ENCODE measurements at places on chromosomes 5 and 9.

- DNase-seq, result peak; percentile 76
Observed at GRCh38 chr9:34651876-34652601, at the start of gene IL11RA. IL11RA (plus strand) TSS chr9:34652185; CDS start chr9:34655218, 3,033 bp downstream.

- no peak for DNase-seq
Observed at GRCh38 chr9:127772603-127773002, 5.9 kb downstream of the SH2D3C start.

- DNase-seq, result no peak
Observed at GRCh38 chr9:26324786-26325443, 567.7 kb downstream of the CAAP1 start.

- DNase-seq, result no peak
Observed at GRCh38 chr9:109252291-109252690, 68.6 kb downstream of the EPB41L4B start.

DNA sequence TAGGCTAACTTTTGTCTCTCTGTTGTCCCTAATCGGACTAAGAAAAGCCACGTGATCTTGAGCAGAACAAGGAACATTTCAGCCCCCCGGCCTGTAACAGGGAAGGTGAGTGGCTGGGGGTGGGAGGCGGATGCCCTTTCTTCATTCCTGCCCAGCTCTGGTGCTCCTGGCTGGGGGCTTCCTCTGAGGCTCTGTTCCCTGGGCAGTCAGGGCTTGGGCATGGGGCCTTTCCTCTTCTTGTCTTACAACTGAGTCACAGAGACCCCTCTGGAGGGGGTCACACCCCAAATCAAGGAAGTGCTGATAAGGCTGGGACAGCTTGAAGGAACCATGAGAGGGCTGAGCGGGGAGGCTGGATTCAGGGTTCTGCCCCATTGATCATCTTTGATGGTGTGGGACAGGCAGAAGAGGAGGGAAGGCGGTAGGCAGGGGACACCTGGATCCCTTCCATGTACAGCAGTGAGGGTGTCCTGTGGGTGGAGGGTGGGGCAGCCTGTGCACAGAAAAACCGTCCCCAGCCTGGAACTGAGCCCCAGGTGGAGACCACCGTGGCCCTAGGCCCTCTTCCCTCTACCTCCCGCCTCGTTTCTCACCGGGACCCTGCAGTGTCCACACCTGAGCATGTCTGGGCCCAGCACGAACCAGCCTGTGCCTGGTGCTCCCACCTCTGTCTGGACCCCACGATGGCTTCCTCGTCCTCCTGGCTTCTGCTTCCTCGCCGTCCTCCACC lies 257.7 kb upstream of the IRX1 start:
- DNase-seq, result no peak

DNA sequence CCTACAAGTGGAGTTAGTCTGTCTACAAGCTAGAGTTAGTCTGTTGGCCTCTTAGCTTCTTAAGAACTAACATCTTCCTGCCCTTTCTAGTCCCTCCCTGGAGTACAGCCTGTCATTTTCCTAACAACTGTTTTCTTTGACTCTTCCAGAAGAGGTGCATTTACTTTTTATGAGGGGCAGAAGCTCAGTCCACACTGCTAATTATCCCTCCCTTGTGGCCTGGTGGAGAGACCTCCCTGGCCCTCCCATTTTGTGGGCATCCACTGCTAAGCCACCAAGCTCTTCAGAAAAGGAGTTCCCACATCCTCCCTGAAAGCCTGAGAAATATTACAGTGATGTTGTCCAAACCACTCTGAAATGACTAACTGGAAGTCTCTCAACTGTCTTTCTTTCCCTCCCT lies 8.0 kb downstream of the MAP1B start:
- DNase-seq, result no peak

DNA sequence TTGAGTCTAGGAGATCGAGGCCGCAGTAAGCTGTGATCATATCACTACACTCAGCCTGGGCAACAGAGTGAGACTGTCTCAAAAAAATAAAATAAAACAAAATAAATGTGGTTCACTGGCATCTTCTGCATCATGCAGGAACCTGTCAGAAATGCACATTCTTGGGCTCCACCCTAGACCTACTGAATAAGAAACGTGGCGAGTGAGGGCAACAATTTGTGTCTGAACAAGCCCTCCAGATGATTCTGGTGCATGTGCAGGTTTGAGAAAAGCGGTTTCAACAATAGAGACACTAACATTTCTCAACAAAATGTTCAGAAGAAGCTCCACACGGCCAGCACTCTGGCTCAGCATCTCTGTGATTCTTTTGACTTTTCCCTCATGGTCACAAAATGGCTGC lies 42.8 kb upstream of the CPEB4 start:
- DNase-seq, result no peak

GRCh38 chr5:155540000-155540595 lies 526.5 kb downstream of the KIF4B start:
- DNase-seq, result no peak

GRCh38 chr5:126988021-126988569 lies 42.3 kb downstream of the MARCHF3 start:
- DNase-seq, result no peak

GRCh38 chr9:112439825-112440224 lies 46.8 kb upstream of the KIAA1958 start:
- no peak for DNase-seq

DNA sequence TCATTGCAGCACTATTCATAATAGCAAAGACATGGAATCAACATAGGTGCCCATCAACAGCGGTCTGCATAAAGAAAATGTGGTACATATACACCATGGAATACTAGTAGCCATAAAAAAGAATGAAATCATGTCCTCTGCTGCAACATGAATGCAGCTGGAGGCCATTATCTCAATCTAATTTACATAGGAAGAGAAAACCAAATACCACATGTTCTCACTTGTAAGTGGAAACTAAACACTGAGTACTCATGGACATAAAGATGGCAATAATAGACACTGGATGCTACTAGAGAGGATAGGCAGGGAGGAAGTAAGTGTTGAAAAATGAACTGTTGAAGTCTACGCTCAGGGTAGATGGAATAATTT lies 203.9 kb upstream of the CDH9 start:
- DNase-seq, result no peak

GRCh38 chr5:124537107-124537506 lies 209.3 kb downstream of the ZNF608 start:
- DNase-seq, result no peak

- no peak for DNase-seq
Observed at GRCh38 chr9:21153336-21154017, 11.8 kb upstream of the IFNW1 start.

DNA sequence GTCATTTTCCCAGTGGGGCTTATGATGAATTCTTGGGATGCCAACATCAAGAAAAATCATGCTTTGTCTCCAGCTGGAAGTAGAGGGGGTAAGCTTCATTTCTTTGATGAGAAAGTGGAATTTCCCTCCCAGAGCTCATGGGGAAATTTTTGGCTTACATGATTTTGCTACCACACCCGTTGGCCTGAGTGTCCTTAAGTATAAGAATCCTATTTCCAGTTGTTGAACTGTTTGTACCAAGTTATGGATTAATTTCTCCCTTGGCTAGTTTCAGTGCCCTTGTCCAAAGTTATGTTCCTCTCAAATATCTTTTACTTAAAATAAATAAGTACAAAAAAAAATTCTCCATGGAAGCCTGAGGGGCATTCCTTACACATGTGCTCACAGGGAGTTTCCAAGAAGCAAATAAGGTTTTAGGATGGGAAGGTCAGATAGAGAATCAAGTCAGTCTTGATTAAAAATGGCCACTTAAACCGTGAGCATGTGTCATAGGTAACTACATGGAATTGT lies 82.3 kb downstream of the PTCD2 start:
- DNase-seq, result no peak

DNA sequence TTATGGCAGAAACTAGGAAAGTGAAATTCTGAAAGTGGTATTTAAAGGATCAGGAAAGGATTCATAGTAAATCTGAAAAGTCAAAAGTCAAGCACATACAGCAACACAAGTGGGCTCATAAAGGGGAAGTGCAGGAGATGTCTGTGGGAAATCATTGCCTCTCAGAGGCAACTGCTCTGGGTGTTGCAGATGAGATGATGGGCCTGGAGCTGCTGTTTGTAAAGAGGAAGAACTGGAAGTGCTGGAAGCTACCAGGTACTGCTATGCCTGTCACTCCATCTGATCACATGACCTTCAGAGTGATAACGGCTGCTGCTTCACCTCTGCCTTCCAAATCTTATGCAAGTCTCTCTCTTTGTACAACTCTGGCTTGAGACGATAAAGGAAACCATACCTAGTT lies 55.9 kb downstream of the ADRB2 start:
- DNase-seq, result no peak

- DNase-seq, result no peak
Observed at GRCh38 chr5:151151263-151151660, 6.3 kb downstream of the ANXA6 start.

DNA sequence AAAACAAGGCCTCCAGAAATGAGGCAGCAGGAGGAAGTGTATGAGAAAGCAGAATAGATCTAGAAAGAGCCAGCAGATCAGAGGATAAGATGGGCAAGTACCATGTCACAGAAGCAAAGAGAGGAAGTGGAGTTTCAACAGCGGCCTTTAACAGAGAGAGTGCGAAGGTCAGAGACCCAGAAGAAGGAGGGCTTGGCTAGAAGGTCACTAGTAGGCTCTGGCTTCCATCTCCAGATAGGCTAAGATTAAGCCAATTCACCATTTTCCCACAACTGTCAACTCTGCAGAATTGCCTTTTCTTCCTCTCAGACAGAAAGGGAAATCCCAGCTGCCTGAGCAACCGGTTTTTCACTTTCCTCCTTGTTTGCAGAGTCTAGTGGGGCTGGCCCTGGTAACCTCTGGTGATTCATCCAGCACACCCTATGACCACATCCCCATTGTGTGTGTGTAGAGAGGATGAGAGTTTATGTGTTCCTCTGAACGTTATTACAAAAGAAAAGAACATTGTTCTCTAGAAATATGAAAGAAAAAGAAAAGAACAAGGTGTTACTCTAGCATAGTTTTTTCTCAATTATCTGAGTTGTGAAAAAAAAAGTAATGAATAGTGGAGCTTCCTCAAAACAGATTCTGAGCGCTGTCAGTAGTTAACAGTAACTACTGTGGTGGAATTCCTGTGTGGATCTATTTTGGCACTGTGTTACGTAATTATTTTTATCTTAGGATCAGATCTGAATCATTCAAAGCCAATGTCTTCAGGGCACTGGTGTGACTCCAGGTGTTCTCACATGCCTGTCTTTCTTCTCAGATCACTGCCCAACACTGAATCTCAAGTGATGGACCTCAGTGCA lies 220.4 kb downstream of the ARRDC3 start:
- peak; percentile 95 for DNase-seq

- no peak for DNase-seq
Observed at GRCh38 chr9:89731262-89732182, 126.7 kb downstream of the GADD45G start.

- DNase-seq, result no peak
Observed at GRCh38 chr5:146301626-146302025, 37.0 kb upstream of the POU4F3 start.

GRCh38 chr5:135598691-135599395 lies 20.1 kb upstream of the CXCL14 start:
- DNase-seq, result no peak

- no peak for DNase-seq
Observed at GRCh38 chr5:29811914-29812679, 1381.4 kb upstream of the CDH6 start.

DNA sequence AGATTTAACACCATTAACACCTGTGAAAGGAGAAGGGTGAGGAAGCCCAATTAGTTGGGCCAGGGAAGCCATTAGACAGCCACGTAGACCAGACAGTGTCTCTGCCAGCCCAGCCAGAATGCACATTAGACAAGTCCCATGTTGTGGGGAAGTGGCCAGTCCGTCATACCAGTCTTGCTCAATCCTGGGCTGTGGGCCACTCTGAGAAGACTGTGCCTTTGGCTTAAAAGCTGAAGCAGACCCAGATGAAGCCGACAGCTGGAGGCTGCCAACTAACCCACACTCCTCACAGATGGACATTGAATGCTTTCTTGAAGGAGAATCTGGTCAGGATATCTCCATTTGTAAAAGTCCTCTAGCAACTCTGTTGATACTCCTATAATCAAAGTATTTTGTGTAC lies 128.5 kb downstream of the CHSY3 start:
- DNase-seq, result no peak

- no peak for DNase-seq
Observed at GRCh38 chr9:129703667-129704355, 38.4 kb downstream of the PRRX2 start.

GRCh38 chr9:120755810-120756434 lies 37.3 kb downstream of the FBXW2 start:
- DNase-seq, result peak; percentile 10

GRCh38 chr9:114559830-114560513 lies 27.6 kb upstream of the ATP6V1G1 start:
- no peak for DNase-seq

GRCh38 chr9:104025945-104026344 lies 68.2 kb upstream of the SMC2 start:
- no peak for DNase-seq

DNA sequence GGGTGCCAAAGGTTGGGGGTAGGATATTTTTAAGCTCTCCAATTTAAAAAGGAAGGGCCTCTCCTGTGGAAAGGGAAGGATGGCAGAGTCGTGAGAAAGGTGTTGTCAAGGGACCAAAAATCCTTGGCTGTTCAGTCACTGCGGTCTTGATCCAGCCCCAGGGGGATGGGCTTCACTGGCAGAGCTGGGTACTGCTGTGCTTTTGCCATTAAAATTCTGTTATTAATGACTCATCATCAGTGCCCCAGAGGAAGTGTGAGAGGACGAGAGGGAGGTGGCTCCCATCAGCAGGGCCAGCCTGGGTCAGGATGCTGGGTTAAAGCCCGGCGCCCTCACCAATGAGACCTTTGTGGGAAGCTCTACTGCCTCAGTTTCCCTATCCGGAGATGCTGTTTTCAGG lies 16.7 kb downstream of the PCDH12 start:
- DNase-seq, result no peak

- DNase-seq, result no peak
Observed at GRCh38 chr9:101434998-101435397, 576 bp downstream of the ALDOB start.

DNA sequence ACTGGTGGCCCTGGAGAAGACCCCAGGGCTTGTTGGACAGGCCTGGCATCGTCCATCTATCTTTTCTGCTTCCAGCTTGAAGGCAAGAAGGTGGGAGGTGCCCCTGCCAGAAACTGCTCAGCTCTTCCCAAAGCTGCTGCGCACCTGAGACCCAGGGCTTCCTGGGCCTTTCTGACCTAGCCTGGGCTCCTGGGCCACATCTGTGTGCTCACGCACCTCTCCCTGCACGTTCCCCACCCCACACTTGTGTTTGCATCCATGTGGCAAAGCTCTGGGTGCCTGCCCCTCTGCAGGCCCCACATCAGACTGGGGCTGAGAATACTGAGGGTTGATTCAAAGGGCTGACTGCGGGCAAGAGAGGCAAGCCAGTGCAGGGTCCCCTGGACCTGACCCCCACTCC lies 63.4 kb downstream of the PFDN1 start:
- DNase-seq, result no peak

DNA sequence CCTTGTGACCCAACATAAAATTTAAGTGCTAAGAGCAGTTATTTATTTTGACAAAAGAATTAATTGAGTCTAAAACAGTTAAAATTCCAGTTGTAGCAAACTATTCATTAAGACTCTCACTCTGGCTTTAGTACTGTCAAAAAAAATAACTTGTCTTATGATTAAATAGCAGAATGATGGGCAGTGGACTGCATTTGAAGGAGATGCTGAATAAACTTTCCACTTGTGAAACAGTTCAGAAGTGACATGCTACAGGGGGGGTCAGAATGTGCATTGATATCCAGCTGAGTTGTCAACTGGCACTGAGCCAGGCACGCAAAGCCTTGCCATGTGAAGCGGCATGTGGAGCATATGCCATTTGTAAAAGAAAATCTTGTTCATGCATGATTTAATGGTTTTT lies 76.0 kb downstream of the FCHO2 start:
- DNase-seq, result no peak

- DNase-seq, result no peak
Observed at GRCh38 chr5:161676103-161676502, 9.4 kb upstream of the GABRA6 start.
